NCI-H1048 (cell line): ENCODE measurements at places on chromosomes 1 and 21.

GRCh38 chr1:237736372-237737029 lies 154.2 kb downstream of the ZP4 start:
- DNase-seq, result no peak

- no peak for DNase-seq
Measured at GRCh38 chr1:39195166-39196111, 9.1 kb upstream of the MACF1 start.

DNA sequence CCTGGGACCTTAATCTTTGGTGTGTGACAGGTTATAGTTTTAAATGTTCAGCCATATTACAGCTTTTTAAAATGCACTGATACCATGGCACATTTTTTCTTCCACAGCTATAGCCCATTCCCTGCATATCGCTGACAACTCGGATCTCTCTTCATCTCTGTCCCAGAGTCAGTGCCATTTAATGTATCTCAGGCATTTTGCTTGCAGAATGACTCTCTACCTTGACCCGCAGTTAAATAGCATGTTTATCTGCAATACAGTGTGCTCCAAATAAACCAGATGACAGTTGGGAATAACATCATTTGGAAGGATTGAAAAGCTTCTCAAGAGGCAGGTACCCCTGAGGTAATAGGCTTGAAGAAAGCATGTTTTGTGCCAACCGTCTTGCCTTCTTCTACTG lies 99.8 kb upstream of the USH2A start:
- no peak for DNase-seq

- no peak for DNase-seq
Measured at GRCh38 chr1:27109103-27109822, 45.7 kb downstream of the SLC9A1 start.

GRCh38 chr1:42312576-42313212 lies 22.3 kb downstream of the FOXJ3 start:
- no peak for DNase-seq
